ENCODE measurements at places on chromosomes 2 and 18.
A peak's percentile ranks its signal among the peaks of the same experiment; 100 is the strongest.

- DNase-seq: no peak
Observed at GRCh38 chr2:9178904-9179571, 27.6 kb upstream of the ASAP2 start.

DNA sequence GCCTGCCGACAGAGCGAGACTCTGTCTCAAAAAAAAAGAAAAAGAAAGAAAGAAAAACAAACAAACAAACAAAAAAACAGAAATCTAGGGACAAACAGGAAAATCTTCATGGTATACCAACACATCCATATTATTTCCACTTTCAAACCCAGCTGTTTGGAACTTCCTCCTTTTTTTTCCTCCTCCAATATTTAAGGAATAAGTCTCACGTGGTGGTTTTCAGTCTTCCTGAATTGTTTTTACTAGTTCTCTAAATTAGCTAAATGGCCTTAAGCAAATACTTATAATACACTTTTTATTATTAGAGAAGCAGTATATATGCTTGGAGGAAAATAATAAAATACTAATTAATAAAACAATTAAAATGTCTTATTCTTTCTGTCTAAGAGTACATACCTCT is 48.7 kb upstream of the GLS start:
- no peak for DNase-seq

DNA sequence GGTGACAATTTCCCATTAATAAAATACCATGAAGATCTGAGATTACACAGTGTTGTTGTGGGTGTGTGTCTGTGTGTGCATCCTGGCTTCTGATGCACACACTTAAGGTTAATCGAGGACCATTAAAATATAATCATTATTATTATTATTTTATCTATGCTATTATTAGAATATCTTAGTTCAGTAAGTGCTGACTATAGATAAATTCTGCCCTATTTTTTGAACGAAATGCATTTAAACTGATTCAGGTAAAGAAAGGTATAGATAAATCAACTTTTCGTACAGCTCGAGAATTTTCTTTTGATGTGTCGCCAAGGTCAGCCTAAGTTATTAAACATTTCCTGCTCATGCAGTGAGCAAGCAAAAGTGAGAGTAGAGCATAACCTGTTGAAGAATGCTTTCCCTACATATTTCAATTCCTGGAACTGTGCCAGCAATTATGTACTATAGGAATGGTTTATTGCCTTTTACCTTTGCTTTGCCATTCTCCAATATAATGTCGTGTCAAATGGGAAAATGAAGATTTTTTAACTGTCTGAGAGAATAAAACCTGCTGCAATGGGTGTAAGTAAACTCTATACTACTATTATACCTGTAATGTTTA is 25.8 kb downstream of the KCNJ3 start:
- no peak for DNase-seq

DNA sequence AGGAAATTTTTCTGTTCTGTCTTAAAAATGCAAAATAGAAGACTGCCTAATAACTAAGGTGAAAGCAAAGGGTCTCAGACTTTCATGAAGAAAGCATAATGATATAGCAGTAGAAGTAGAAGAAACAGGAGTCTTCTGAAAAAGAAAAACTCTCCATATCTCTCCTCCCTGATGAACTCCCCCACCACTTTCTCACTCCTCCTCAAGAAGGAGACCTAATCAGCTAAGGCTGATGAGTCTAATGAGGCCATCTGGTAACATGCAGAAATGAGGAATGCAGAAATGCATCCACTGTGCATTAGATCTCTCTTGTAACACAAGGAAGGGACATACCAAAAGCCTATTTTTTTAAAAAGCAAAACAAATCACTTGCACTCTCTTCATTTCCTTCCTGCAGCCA is 273.7 kb upstream of the UBE2E3 start:
- no peak for DNase-seq

DNA sequence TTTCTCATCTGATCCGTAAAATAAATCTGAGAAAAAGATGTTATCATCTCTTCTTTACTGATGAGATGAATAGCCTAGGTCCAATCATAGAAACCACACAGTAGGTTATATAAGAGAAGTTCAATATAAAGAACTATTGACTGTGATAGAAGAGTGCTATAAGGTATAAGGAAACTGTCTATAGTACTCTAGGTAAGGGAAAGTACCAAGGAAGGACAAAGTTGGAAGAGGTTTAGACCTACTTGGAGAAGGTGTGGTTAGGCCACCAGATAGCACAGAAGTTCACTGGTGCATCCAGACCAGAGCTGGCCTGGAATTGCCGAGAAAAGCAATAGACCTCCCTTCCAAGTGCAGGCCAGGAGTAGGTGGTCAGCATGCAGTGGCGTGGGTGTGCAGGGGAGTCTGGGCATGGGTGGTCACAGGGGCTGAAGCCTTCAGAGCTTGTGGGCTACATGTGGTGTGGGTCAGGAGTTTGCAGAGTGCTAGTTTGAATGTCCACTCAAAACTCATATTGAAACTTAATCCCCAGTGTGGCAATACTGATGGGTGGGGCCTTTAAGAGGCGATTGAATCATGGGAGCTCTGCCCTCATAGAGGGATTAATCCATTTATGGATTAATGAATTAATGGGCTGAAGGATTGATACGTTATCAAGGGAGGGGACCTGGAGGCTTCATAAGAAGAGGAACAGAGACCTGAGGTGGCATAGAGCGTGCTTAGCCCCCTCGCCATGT is 86.3 kb downstream of the ALPK2 start:
- DNase-seq: no peak

DNA sequence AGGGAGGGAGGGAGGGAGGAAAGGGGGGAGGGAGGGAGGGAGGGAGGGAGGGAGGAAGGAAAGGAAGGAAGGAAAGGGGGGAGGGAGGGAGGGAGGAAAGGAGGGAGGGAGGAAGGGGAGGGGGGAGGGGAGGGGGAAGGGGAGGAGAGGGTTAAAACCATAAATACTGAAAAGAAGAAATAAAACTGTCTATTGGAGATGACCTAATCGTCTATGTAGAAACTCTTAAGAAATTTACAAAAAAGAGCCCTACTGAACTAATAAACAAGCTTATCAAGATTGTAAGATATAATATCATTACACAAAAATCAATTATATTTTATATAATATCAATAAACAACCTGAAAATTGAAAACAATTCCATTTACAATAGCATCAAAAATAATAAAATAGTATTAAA is 32.3 kb upstream of the CTDP1 start:
- no peak for DNase-seq

GRCh38 chr18:23066504-23067039 is 68.7 kb upstream of the CABLES1 start:
- no peak for DNase-seq

DNA sequence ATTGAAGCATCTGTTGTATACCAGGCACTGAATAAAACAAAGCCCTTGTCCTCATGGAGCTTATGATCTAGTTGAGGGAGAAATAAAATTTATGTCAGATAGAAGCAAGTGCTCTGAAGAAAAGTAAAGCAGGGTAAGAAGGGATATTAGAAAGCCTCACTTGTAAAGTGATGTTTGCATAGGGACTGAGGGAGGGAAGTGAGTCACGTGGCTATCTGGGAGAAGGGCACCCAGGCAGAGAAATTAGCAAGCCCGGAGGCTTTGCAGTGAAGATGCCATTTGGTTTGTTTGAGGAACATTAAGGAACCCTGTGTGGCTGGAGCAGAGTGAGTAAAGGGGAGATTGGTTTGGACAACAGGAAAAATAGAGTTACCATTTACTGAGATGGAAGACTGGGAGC is 52.1 kb downstream of the RBBP8 start:
- no peak for DNase-seq

DNA sequence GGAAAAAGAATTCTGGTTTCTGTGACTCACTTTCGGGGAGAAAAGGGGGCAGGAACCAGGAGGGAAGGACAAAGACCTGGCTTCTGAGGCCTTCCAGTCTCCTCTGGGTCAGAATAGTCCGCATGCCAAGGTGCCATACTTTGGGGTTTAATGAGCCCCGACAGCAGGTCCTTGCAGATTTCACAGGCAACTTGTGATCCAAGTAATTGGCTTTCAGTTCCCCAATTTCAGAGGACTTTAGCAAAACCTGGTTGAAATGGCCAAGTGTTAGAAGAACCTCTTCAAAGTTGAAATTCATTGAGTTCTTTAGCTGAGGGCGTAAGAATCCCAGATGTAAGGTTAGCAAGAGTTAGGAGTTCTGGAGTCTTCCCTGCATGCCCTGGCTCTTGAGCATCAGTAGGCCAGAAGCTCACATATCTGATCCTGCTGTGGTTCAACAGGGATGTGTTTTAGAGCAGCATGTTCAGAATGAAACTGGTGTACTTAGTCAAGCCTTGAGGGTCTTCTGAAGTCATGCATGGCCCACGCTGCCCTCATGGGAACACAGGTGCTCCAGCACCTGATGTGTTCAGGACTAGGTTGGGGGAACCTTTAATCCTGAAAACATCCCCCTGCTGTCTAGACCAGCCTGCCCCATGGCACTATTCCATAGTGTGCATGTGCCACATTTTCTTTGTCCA is 143.0 kb downstream of the NUP35 start:
- DNase-seq: no peak

DNA sequence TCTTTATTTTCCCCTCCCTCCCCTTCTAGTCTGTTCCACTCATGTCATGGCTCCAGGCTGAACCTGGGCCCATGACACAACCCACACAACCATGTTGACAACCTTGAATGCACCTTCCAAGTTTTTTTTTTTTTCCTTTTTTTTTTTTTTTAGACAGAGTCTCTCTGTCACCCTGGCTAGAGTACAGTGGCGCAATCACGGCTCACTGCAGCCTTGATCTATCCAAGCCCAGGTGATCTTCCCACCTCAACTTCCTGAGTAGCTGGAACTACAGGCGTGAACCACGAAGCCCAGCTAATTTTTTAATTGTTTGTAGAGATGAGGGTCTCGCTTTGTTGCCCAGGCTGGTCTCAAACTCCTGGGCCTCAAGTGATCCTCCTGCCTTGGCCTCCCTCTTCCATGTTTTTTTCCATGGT is 21.9 kb upstream of the ROCK2 start:
- no peak for DNase-seq

DNA sequence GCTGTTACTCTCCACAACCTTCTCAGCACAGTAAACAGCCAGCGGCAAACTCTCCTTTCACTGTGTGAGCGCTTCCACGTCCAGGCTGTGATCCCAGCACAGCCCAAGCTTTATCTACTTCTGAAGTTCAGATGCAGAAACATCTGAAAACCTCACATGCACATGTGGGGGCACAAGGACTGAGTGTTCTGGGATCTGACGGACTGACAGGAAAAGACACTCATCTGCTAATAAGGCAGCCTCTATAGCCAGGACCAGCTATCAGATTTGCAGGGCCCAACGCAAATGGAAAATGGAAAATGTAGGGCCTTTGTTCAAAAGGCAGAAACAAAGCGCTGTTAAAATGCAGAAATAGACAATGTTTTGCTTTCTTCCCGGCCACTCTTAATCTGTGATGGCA is 133.8 kb upstream of the ARHGAP28 start:
- no peak for DNase-seq

- no peak for DNase-seq
Observed at GRCh38 chr2:162072181-162072702, 1.8 kb downstream of the DPP4 start.

DNA sequence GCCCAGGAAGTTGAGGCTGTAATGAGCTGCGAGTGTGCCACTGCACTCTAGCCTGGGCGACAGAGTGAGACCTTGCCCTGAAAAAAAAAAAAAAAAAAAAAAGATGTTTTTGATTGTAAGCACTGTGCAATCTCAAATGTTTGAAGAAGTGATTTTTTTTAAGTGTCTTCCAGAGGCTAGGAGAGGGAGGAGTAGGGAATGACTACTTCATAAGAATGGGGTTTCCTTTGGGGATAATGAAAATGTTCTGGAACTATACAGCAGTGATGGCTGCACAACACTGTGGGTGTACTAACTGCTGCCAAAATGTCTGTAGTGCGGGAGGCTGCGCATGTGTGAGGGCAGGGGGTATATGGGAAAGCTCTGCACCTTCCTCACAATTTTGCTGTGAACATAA is 83.7 kb downstream of the MCFD2 start:
- DNase-seq: no peak

- DNase-seq: peak; percentile 53
Observed at GRCh38 chr2:120314690-120315366, 31.1 kb upstream of the INHBB start.

GRCh38 chr18:34189656-34190435 is 34.9 kb downstream of the NOL4 start:
- DNase-seq: no peak

DNA sequence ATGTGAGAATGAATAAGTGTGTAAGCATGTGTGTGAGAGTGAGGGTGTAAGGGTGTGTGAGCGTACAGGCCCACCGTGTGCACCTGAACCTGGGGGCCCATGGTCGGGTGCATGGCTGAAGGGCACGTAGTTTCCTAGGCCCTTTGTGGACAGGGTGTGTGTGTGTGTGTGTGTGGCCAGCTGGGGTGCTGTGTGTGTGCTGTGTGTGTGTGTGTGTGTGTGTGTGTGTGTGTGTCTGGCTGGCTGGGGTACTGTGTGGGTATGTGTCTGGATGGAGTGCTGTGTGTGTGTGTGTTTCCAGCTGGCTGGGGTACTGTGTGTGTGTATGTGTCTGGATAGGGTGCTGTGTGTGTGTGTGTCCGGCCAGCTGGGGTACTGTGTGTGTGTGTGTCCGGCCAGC is 2.0 kb downstream of the SFTPB start:
- DNase-seq: no peak

DNA sequence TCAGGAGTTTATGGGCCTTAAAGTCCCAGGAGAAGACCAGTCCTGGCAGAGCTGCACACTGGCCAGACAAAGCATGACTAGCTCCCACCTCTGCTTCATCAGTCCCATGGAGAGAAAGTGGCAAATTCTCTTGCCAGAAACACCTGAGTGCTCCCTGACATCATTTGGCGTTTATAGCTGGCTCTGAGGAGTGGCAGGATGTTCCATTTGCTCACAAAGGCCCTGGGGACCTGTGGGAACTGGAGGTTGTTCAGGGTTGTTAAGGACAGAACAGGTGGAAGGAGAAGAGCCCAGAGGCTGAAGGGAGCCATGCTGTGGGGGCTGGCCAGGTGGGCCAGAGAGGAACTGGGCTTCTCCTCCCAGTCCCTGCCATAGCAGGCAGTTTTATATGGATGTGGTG is 56.1 kb downstream of the RPL37A start:
- no peak for DNase-seq

All from activated CD4-positive, alpha-beta T cell treated with anti-CD3 and anti-CD28 coated beads for 36 hours (primary cell).